PC-3 (cell line): ENCODE measurements at places on chromosomes 1 and 21.

DNA sequence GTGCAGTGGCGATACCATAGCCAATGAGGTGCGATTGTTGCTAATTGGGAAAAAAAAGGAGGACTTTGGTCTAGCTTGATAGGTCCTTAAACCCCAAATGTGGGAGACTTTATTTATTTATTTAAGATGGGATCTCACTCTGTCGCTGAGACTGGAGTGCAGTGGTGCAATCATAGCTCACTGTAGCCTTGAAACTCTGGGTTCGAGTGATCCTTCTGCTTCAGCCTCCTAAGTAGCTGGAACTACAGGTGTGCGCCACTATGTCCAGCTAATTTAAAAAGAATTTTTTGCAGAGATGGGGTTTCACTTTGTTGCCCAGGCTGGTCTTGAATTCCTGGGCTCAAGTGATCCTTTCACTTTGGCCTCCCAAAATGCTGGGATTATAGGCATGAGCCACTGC is 24.0 kb upstream of the SRSF10 start:
- H3K27ac ChIP-seq, result no peak overlapping the region
- no peaks in the 10 kb centered on the region for H3K36me3 ChIP-seq
- H3K4me1 ChIP-seq, result peaks cover 18% of the 10 kb centered on the region
- no peak overlapping the region for H3K4me3 ChIP-seq
- DNase-seq, result no peak
- H3K27me3 ChIP-seq, result no peaks in the 10 kb centered on the region

GRCh38 chr21:45997495-45998275 is 16.1 kb downstream of the COL6A1 start:
- no peak overlapping the region for H3K27ac ChIP-seq
- no peak for DNase-seq
- H3K27me3 ChIP-seq, result no peaks in the 10 kb centered on the region
- H3K36me3 ChIP-seq, result peaks cover 52% of the 10 kb centered on the region
- peaks cover 12% of the 10 kb centered on the region for H3K4me1 ChIP-seq
- no peak overlapping the region for H3K4me3 ChIP-seq

- H3K36me3 ChIP-seq, result no peaks in the 10 kb centered on the region
- no peak for DNase-seq
- no peak overlapping the region for H3K4me3 ChIP-seq
These were observed 7.4 kb downstream of the CFAP74 start for GRCh38 chr1:1996207-1996651.

GRCh38 chr1:20073256-20073655 is 3.3 kb downstream of the PLA2G5 start:
- no peak overlapping the region for H3K4me3 ChIP-seq
- peaks cover 7% of the 10 kb centered on the region; the same call in 1 of the 2 replicates for H3K4me1 ChIP-seq
- H3K36me3 ChIP-seq, result no peaks in the 10 kb centered on the region
- no peaks in the 10 kb centered on the region for H3K27me3 ChIP-seq
- no peak overlapping the region for H3K27ac ChIP-seq

DNA sequence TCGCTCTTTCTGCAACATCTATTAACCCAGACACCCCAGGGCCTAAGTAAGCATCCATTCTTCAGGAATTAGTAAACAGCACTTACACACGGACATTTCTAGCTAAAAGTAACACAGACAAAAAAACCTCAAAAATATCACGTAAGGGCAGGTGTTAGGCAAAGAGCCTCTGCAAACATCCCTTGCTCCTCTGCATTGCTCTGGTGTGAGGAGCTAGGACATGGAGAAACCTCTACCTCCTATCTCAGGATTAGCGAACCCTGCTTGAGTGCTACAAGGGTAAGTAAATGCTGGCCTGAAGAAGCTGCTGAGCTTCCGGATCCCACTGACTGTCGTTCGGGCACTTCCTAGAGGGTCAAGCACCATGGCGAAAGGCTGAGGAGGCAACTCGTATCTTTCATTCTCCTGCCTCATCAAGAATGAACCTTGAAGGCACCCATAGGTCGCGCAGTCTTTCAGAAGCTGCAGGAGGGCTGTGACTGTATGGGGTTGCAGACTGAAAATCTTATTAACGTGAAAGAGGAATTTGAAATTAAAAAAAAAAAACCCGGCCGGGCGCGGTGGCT is 2.1 kb downstream of the PTGER3 start:
- no peak for DNase-seq
- no peak overlapping the region for H3K4me3 ChIP-seq
- H3K4me1 ChIP-seq, result no peaks in the 10 kb centered on the region
- H3K27ac ChIP-seq, result no peak overlapping the region
- H3K36me3 ChIP-seq, result no peaks in the 10 kb centered on the region

GRCh38 chr1:212458817-212459216 is 26.1 kb downstream of the NENF start:
- no peaks in the 10 kb centered on the region for H3K36me3 ChIP-seq
- no peak overlapping the region for H3K27ac ChIP-seq
- no peaks in the 10 kb centered on the region for H3K27me3 ChIP-seq
- no peak overlapping the region for H3K4me3 ChIP-seq
- no peak for DNase-seq

DNA sequence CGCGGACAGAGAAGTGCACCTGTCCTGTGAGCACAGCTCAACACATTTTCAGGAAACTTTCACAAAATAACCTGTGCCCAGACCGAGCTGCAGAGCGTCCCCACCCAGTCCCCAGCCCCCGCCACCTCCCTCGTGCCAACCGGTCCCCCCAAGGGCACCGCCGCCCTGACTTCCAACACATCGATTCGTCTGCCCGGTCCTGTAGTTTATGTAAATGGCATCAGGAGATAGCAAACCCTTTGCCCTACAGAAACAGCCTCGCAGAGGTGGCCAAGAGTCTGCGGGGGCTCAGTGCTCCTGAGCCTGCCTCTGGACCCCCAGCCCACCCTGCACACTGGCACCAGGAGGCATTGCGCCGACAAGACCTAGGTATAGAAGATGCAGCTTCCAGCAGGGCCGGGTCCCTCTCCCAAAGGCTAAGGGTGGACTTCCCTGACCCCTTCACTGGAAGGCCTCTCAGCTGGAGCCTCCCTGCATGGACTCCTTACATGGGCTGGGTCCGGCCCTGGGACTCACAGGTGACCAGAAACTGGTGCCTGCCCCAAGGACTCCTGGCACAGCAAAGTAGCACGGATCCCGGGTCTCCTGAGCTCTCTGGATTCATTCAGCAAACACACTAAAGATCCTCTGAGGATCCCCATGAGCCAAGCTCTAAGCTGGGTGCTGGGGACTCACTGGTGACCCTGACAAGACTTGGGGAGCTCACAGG is 6.6 kb upstream of the PLEKHG5 start:
- peak overlapping the region; percentile 87 for H3K4me3 ChIP-seq
- DNase-seq, result no peak
- H3K27me3 ChIP-seq, result no peaks in the 10 kb centered on the region
- H3K36me3 ChIP-seq, result no peaks in the 10 kb centered on the region
- H3K4me1 ChIP-seq, result peaks cover 20% of the 10 kb centered on the region
- H3K27ac ChIP-seq, result no peak overlapping the region

GRCh38 chr1:201066986-201067385 is 43.5 kb upstream of the KIF21B start:
- DNase-seq, result no peak
- H3K36me3 ChIP-seq, result no peaks in the 10 kb centered on the region
- no peak overlapping the region for H3K27ac ChIP-seq
- no peak overlapping the region for H3K4me3 ChIP-seq
- H3K4me1 ChIP-seq, result no peaks in the 10 kb centered on the region; the same call in 1 of the 2 replicates

DNA sequence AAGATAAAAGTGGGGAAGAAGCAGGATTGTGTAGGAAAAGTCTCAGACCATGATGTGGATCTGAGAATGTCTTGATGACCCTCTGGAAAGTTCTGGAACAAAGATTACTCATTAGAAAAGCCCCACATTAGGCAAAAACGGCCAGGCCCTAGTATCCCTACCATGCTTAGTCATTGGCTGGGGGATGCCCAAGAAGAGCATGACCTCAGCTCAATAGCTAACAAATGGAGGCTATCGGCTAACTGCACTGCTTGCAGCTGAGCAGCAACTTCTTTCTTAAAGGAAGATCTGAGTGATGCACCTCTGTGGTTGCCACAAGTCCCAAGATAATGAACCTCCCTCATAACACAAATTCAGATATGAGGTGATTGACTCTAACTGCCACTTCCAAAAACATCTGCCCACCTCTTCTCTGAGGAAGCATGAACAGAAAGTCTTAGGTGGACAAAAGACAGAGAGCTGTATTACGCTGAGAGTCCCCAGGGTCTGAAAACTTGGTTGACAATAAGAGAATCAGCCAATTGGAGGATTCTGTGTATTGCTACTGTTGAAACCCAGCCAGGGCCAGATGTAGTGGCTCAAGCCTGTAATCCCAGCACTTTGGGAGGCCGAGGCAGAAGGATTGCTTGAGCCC is 64.6 kb upstream of the AK4 start:
- no peaks in the 10 kb centered on the region for H3K27me3 ChIP-seq
- H3K36me3 ChIP-seq, result no peaks in the 10 kb centered on the region
- H3K27ac ChIP-seq, result no peak overlapping the region
- no peak overlapping the region for H3K4me3 ChIP-seq

- no peak overlapping the region for H3K27ac ChIP-seq
- H3K4me3 ChIP-seq, result no peak overlapping the region
- H3K27me3 ChIP-seq, result no peaks in the 10 kb centered on the region
- H3K4me1 ChIP-seq, result 0 out of 2 replicates have a peak, but pooled peaks cover 6% of the 10 kb centered on the region
These were observed 166.4 kb downstream of the PBX1 start for GRCh38 chr1:164725401-164725800.

- DNase-seq, result peak; percentile 77
- H3K4me3 ChIP-seq, result no peak overlapping the region
- no peaks in the 10 kb centered on the region for H3K27me3 ChIP-seq
These were observed 35.6 kb upstream of the ADGRL4 start for GRCh38 chr1:79042117-79042516.

DNA sequence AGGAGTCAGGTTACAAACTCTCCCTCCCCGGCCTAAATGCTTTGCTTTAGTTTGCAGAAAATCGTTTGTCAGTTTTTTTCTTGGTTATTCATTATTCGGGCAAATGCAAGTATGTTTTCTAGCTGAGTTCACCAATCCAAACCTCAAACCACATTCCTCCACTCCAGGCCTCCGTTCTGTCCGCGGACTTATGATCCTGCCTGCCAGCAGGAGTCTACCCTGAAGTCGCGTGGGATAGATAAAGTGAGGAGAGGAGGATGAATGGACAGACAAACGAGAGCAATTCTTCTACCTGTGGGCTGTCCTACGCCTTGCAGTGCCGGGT is 1.3 kb downstream of the ADAMTS1 start:
- peak; percentile 55 for DNase-seq
- peak overlapping the region; percentile 66 for H3K27ac ChIP-seq
- peaks cover 20% of the 10 kb centered on the region for H3K36me3 ChIP-seq

- peak; percentile 47 for DNase-seq
- no peak overlapping the region for H3K4me3 ChIP-seq
- H3K4me1 ChIP-seq, result peaks cover 4% of the 10 kb centered on the region; the same call in 1 of the 2 replicates
- H3K27me3 ChIP-seq, result no peaks in the 10 kb centered on the region
- H3K36me3 ChIP-seq, result no peaks in the 10 kb centered on the region
These were observed 44.1 kb downstream of the CRB1 start for GRCh38 chr1:197312163-197312562.

GRCh38 chr1:1318131-1318652 is 6.3 kb downstream of the INTS11 start:
- H3K36me3 ChIP-seq, result peaks cover 41% of the 10 kb centered on the region
- peak; percentile 99 for DNase-seq

DNA sequence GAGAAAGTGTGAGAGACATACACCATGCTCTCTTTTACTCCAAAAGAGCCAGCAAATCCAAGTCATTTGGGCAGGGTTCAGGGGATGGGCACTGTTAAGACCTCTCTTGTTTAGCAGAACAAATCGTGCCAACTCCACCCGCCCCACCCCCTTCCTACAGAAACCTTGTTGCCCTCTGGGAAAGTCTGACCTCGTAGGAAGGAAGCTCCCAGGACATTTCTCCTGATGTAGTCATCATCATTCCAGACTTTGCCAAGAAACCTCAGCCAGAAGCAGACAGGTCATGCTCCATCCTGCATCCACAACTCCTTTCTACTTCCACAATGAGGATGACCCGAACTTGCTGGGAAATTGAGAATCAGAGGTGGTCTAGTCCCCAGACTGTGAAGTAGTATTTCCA is 57.7 kb downstream of the UBE2T start:
- no peak overlapping the region for H3K4me3 ChIP-seq
- H3K27me3 ChIP-seq, result no peaks in the 10 kb centered on the region
- DNase-seq, result peak; percentile 85
- H3K27ac ChIP-seq, result peak overlapping the region; percentile 88

DNA sequence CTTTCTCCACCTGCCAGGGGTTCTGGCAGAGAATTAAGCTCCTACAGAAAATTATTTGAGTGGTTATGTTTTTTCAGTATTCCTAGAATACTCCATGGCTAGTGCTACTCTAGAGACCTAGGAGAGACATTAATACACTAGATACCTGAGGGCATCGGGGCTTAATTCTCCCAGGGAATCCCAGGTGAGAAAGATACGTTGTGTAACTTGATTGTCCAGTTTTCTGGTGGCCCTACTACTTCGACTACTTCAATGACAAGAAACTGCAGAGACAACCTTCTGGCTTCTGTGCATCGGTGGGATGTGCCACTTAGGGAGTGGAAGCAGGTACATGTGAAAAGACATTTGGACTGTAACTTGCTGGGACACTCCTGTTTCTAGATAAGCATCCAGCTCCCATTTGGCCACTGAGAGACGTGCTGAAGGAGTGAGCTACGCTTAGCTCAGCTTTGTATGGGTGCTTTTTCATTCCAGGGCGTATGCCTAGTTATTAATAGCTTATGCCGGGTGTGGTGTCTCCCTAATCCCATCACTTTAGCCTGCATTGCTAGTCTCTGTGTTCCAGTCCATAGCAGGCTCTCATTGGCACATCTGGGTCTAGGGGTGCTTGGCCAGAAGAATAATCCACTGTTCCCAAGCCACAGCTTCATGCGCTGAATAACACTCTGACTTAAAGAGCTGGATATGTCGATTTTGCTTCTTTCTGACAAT is 300.7 kb downstream of the SIPA1L2 start:
- H3K27ac ChIP-seq, result no peak overlapping the region
- no peak for DNase-seq
- no peak overlapping the region for H3K4me3 ChIP-seq
- H3K36me3 ChIP-seq, result no peaks in the 10 kb centered on the region
